ENCODE measurements at places on chromosomes 6 and 20. TPM values are rescaled to one million over a fixed set of nuclear protein-coding genes. Genes with fewer than 3 reads are reported as not detected.
A peak's percentile ranks its signal among the peaks of the same experiment; 100 is the strongest.

DNA sequence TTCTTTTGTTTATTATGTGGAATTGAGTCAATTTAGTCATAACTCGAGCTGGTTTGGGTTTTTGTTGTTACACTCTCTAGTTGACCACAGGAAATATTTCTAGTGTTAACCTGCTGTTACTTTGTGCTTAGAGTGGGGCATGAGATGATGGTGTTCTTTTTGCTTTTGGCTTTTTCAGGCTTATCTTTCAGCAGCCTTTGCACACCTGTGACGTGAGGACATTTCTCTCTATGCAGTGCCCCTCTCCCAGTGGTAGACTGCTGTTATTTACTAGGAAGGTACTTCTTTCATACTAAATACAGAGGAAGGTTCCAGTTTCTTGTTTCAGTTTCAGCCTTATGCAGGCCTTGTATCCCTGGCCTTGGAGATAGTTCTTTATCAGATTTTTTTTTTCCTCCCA lies 766.8 kb upstream of the MAN1A1 start:
- DNase-seq, result no peak

- no peak for DNase-seq
Observed at GRCh38 chr6:131061751-131062119, 1.3 kb downstream of the EPB41L2 start.

DNA sequence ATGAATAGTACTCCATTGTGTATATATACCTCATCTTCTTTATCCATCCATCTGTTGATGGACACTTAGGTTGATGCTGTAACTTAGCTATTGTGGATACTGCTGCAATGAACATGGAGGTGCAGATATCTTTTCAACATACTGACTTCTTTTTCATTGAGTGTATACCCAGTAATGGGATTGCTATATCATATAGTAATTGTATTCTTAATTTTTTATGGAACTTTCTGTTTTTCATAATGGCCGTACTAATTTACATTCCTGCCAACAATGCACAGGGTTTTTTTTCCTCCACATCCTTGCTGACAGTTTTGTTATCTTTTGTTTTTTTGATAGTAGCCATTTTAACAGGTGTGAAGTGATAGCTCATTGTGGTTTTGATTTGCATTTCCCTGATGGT lies 5.2 kb downstream of the CCN2 start:
- no peak for DNase-seq

- DNase-seq, result no peak
Observed at GRCh38 chr6:87848616-87849015, 146.6 kb upstream of the AKIRIN2 start.

FAM209B gene
- 0.55 TPM for total RNA-seq

DNA sequence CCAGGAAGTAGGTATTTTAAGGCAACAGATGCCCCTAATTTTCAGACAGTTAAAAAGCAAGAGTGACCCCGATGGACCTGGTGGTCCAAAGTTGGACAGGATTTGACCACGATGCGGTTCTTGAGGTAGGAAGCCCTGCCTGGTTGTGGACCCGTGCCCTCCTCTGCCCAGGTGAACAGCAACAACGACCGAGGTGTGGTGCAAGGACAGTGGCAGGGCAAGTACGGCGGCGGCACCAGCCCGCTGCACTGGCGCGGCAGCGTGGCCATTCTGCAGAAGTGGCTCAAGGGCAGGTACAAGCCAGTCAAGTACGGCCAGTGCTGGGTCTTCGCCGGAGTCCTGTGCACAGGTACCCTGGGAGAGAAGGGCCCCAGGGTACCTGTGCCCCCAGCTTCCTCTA lies 18.7 kb downstream of the TGM6 start:
- peak; percentile 83 for DNase-seq

DNA sequence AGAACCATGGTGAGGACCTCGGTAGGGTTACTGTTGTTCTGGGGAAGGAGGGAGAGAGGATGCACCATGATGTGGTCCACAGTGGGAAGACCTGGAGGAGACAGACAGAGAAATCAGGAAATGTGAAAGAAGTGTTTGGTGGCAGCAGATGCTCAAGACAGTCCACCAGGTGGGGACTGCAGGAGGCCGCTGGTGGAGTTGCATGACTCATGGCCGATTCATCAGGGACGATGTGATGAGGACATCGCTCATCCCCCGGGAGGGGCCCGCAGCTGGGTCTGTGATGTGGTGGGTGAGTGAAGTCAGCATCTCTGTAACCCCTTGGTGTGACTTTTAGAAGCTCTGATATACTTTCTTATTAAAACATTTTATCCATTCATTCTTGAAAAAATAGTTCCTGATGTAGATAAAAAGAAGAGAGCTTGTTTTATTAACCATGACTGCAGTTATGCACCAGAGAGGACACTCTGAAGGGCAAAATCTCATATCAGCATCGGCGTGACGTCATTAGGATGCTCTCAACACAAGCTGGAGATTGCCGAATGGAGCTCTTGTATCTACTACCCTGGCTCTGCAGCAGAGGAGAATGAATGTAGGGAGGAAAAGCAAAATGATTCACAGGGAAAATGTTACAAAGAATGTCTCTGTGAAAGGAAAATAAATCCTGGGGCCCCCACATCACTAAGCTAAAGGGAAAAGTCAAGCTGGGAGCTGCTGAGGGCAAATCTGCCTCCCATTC lies 71.2 kb downstream of the RAMACL start:
- no peak for DNase-seq

DNA sequence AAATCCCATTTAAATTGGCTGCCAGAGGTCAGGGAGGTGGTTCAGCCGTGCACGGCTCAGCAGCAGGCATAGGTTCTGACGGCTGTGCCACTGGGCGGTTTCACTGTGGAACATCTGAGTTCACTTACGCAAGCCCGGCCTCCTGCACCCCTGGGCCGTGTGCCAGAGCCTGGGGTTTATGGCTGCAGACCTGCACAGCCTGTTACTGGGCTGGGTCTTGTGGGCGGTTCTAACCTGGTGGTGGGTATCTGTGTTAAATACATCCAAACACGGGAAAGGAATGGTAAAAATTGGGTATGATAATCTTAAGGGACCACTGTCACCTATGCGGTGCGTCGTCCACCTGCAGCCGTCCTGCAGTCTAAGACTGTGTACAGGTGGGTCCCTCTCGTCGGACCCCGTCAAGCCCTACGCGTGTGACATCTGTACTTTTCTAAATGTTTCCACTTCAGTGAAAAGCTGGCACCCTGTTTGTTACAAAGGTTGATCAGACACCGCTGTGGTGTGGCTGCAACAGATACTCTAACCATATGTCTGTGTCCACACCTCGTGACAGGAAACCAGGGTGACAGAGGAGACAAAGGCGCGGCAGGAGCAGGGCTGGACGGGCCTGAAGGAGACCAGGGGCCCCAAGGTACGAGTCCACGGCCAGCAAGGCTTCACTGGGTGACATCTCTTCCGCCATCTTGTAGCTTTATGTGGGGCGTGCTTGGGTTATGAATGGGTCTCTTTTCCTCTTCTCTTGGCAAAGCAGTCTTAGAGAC lies 21.5 kb downstream of the COL9A3 start:
- DNase-seq, result no peak

DNA sequence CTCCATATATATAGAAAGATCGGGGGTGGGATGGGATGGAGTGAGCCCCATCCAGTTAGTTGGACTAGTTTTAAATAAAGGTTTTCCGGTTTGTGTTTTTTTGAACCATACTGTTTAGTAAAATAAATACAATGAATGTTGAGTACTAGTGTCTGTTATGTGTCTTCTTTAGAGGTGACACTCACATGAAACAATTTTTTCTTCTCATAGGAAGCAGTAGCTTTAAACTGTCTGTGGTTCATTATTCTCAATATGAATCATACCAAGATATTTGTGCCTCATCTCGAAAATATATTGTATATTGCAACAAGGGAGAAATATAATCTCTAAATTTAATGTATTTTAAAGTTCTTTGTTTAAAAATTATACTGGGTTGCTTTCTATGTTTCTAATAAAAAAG lies 33.4 kb downstream of the HSF2 start:
- DNase-seq, result no peak

CCM2L gene
- not detected for total RNA-seq

FILIP1 gene
- total RNA-seq, result 0.10 TPM

DNA sequence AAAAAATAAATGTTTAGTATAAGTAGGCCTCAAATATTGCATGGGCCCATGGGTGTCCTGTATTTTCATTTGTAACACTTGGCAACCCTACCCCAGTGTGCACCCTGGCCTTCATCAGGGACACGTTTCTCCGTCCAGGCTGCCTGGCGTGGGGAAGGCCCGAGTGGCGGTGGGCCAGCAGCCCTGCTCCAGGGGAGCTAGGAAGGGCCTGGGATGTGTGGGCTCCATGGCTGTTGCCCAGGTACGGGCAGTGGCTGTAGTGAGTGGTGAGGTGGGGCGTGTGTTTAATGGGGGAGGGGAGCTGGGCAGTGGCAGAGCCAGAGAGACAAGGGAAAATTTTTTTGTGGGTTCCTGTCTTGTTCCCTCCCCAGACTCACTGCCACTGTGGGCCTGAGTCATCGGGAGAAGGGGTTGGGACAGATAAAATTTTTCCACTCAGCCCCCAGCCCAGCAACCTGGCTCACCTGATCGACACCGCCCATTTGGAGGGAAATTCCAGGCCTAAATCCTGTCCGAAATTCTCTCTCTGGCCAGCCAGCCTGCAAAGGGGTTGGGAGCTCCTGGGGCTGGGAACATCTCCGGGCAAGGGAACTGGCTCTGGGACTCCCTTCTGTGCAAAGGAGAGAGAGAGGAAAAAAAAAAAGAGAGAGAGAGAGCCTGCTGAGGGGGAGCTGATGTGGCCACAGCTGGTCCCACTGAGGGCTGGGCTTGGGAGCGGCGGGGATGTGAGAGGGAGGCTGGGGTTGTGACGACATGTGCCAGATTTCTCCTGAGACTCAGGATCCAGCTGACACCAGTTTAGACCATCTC lies 32.5 kb upstream of the VEGFA start:
- peak; percentile 74 for DNase-seq

EMILIN3 gene
- 2.1 TPM for total RNA-seq

- DNase-seq, result peak; percentile 53
Observed at GRCh38 chr6:33989016-33989854, 156.7 kb downstream of the GRM4 start.

- no peak for DNase-seq
Observed at GRCh38 chr6:127190552-127190951, 72.1 kb downstream of the RSPO3 start.

GRCh38 chr6:29757701-29758293 lies 34.6 kb downstream of the HLA-F start:
- peak; percentile 30 for DNase-seq

DNA sequence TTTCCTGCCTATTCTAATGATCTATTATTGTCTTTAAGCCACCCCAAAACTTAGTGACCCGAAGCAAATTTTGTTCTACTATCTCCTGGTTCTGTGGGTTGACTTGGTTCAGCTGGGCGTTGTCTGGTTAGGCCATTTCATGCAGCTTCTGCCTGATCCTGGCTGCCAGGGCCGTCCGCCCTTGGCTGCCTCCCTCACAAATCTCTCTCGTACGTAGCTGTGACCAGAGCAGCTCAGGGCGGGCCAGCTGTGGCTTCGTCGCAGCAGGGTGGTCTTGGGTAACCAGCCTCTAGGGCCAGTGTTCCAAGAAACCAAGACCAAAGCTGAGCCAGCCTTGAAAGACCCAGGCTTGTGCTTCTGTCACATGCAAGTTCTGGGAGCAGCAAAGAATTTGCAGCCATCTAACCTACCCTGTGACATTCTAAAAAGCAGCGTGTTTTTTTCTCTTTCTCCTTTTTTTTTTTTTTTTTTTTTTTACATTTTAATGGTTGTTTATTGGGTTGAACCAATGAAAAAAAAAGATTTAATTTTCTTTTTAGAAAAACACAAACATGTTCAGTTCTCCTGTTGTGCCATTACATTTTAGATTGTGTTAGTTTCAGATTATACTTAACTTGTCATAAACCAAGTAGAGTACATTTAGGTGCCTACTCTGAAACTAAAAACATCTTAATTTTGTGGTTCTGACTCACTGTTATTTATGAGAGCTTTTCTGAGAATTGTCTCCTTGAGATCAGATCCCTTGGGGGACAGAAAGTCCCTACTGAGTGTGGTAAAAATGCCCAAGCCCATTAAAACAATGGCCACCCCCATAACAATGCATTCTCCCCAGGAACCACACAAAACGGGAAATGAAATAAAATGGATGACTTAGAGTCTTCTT lies 83.9 kb downstream of the ZDHHC14 start:
- peak; percentile 68 for DNase-seq

ALDH8A1 gene
- 0.42 TPM for total RNA-seq

GRCh38 chr20:39898467-39898852 lies 790.6 kb downstream of the MAFB start:
- no peak for DNase-seq

GRCh38 chr6:67952121-67952520 lies 683.0 kb upstream of the ADGRB3 start:
- no peak for DNase-seq

DNA sequence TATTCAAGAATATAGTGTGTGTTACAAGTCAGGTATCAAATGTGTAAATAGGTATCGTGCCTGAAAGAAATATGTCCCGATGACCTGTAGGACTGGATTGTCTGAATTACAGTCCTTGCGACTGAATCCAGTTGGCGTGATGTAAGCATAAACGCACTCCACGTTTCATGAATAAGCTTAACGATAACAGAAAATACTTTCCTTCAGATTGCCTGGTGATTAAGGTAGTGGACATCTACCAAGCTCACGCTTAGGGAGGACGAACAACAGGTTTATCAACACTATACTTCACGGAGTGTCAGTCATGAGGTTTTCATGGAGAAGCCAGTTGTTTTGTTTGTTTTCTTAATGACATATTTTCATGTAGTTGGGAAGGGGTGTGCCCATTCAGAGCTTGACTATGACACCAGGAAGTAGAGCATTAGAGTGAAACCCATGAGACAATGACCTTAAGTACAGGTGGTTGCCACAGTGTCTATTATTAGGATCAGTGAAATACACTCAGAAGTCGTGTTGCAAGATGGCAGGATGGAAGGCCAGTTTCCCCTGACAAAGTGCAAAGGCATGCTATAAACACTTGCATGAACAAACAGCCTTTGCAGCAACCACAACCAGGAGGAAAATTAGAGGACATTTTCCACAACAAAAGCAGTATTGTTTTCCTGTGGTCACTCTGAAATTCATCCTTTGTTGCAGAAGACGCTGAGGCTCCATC lies 305.8 kb upstream of the PRDM1 start:
- DNase-seq, result no peak

- DNase-seq, result no peak
Observed at GRCh38 chr6:83053678-83054077, 12.0 kb downstream of the UBE3D start.

PRSS35 gene
- total RNA-seq, result 24.5 TPM

DNA sequence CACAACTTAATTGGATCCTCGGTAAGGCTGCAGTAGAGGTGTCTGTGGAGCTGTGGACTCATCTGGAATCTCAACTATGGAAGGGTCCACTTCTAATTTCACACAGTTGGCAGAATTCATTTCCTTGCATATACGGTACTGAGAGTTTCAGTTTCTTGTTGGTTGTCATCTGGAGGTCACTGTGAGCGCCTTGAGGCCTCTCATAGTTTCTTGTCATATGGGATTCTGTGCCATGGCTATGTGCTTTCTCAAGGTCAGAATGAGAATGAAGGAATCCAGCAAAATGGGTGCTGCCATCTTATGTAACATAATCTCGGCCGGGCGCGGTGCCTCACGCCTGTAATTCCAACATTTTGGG lies 298.2 kb downstream of the DOK5 start:
- no peak for DNase-seq

GRCh38 chr20:37295595-37295994 lies 6.1 kb downstream of the MANBAL start:
- no peak for DNase-seq

ZFAND3 gene
- total RNA-seq, result 84.4 TPM

GRCh38 chr6:25682324-25682723 lies 30.3 kb downstream of the SCGN start:
- DNase-seq, result no peak

GRCh38 chr6:125991653-125992052 lies 5.3 kb downstream of the TRMT11 start:
- no peak for DNase-seq

SLC13A3 gene
- total RNA-seq, result 2.1 TPM

All from osteocyte (in vitro differentiated cells).